Stimulated activated CD4-positive, alpha-beta T cell treated with anti-CD3 and anti-CD28 coated beads, Interleukin-4, amount 100 ng/mL, for 4 hours (primary cell): ENCODE measurements at places on chromosomes 7 and 10.

DNA sequence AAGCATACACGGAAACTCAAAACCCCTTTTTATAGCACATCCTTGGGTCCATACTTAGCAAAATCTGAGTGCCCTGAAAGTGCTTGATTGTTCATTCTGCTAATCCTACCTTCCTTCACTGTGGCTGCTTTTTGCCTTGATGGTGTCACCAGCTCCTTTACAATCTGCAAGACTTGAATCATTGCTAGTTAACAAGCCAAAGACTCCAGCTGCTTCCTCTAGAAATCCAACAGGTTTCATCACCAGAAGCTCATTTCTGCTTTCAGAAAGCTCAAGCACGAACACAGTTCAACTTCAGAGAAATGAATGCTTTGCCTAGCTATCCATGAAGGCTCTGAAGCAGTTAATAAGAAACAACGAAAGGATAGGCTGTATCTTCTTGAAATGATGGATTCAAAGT, 38.0 kb downstream of the USP6NL start:
- no peak for DNase-seq

DNA sequence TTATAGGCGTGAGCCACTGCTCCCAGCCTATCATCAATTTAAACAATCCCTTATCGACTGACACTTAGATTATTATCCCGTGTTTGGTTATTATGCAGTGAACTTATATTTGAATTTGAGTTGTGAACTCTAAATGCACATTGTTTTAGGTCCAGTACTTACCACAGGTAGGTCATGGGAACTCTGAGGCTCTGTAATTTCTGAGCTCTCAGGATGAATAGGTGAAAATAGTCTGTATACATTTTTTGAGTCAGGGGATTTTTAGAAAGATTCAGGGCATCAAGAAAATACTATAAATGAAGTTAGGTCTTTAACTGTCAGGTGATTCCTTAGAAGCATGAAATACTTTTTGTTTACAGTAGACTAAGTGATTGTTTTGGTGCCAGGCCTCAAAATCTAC, 8.8 kb downstream of the CCDC136 start:
- DNase-seq, result no peak

GRCh38 chr7:23598296-23598695, 1.1 kb downstream of the CCDC126 start:
- DNase-seq, result no peak

GRCh38 chr7:25789701-25790640, 362.0 kb upstream of the NFE2L3 start:
- no peak for DNase-seq
